ENCODE measurements at places on chromosomes 2 and 18.
A peak's percentile ranks its signal among the peaks of the same experiment; 100 is the strongest.

DNA sequence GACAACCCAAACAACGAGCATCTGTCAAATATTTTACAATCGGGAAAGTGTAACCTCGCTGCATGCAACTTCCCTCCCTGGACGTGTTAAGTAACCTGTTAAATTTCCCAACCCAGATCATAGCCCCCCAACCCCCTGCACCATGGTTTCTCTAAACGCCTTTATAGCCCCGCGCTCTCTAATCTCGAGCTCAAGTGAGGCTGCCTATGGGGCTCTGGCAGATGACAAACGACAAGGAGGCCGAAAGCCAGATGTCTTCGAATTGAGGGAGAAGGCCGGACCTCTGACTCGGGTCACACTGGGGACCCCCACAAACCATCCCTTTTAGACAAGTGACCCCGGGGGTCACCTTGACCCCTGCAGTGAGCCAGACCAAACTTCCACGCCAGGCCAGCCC is 526 bp downstream of the COX7A2L start:
- H3K4me1 ChIP-seq, result peaks cover 10% of the 10 kb centered on the region
- no peaks in the 10 kb centered on the region for H3K27me3 ChIP-seq
- H3K36me3 ChIP-seq, result no peaks in the 10 kb centered on the region
- peak overlapping the region; percentile 97 for H3K27ac ChIP-seq
- no peak for DNase-seq
- peak overlapping the region; percentile 97 for H3K4me3 ChIP-seq

- H3K4me1 ChIP-seq, result no peaks in the 10 kb centered on the region
- H3K27me3 ChIP-seq, result no peaks in the 10 kb centered on the region
- H3K36me3 ChIP-seq, result no peaks in the 10 kb centered on the region
- no peak overlapping the region for H3K27ac ChIP-seq
Observed at GRCh38 chr2:795531-796041, 118.4 kb upstream of the TMEM18 start.

GRCh38 chr2:230658577-230658876 is 54.1 kb upstream of the CAB39 start:
- H3K27ac ChIP-seq, result peak overlapping the region; percentile 91
- no peak for DNase-seq
- H3K4me3 ChIP-seq, result peak overlapping the region; percentile 62
- no peaks in the 10 kb centered on the region for H3K36me3 ChIP-seq
- H3K27me3 ChIP-seq, result no peaks in the 10 kb centered on the region
- H3K4me1 ChIP-seq, result peaks cover 62% of the 10 kb centered on the region

DNA sequence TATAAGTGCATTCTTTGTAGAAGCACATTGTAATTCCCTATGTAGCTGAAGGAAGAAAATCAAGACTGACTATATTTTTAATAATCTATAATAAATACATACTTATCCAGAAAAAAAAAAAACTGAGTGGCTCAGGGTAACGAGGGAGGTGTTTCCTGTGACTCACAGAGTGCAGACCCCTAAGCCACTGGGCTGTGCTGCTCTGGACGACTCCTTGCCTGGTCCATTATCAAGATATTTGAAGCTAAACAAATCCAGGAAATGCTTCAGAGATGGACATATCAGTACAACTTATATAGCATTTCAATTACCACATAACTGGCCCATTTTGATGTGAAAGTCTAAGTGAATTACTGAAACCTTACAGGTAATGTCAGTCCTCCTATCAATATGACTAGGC is 80.6 kb downstream of the PIGN start:
- H3K27ac ChIP-seq, result no peak overlapping the region
- H3K4me3 ChIP-seq, result no peak overlapping the region
- no peaks in the 10 kb centered on the region for H3K36me3 ChIP-seq
- H3K27me3 ChIP-seq, result no peaks in the 10 kb centered on the region

GRCh38 chr2:109365131-109365530 is 236.1 kb downstream of the SH3RF3 start:
- no peaks in the 10 kb centered on the region for H3K4me1 ChIP-seq
- no peak overlapping the region for H3K4me3 ChIP-seq
- H3K27me3 ChIP-seq, result no peaks in the 10 kb centered on the region
- no peak for DNase-seq

DNA sequence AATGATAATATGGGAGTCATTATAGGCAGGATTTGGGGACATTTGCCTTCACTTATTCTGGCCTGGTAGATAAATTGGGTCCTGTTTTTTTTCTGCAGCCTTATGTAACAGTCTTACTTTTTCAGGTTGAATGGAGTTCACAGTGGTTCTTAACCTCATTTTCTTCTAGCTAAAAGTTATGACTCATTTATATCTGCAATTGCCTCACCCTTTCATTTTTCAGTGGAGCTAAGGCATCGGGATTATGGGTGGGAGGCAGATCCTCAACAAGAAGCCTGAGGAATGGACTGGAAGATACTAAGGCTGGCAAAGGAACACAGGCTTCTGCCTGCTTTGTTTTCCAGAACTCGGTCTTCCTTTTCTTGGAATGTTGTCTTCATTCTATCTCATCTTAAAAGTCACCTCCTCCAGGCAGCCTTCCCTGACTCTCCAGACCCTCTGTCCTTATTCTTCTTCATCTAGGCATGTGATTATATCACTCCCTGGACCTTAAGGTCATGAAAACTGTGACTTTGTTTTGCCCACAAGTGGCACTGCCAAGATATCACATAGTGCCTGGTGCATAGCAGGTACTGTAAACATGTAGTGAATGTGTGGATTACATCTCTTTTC is 41.0 kb upstream of the ACSL3 start:
- H3K4me3 ChIP-seq, result no peak overlapping the region
- H3K27me3 ChIP-seq, result no peaks in the 10 kb centered on the region
- no peak for DNase-seq
- H3K4me1 ChIP-seq, result no peaks in the 10 kb centered on the region
- H3K27ac ChIP-seq, result no peak overlapping the region

- no peak overlapping the region for H3K27ac ChIP-seq
- DNase-seq, result no peak
- no peaks in the 10 kb centered on the region for H3K36me3 ChIP-seq
- no peaks in the 10 kb centered on the region for H3K27me3 ChIP-seq
Observed at GRCh38 chr2:72894514-72894913, 7.3 kb downstream of the SPR start.

GRCh38 chr2:175454953-175455389 is 273.5 kb upstream of the ATP5MC3 start:
- H3K4me3 ChIP-seq, result no peak overlapping the region
- H3K27ac ChIP-seq, result no peak overlapping the region
- no peaks in the 10 kb centered on the region for H3K27me3 ChIP-seq
- H3K4me1 ChIP-seq, result no peaks in the 10 kb centered on the region
- DNase-seq, result no peak

GRCh38 chr18:388200-388599 is 112.3 kb downstream of the COLEC12 start:
- 0 out of 2 replicates have a peak, but pooled peaks cover 3% of the 10 kb centered on the region for H3K27me3 ChIP-seq
- no peak for DNase-seq
- no peaks in the 10 kb centered on the region for H3K4me1 ChIP-seq
- no peaks in the 10 kb centered on the region for H3K36me3 ChIP-seq
- no peak overlapping the region for H3K27ac ChIP-seq
- H3K4me3 ChIP-seq, result no peak overlapping the region

DNA sequence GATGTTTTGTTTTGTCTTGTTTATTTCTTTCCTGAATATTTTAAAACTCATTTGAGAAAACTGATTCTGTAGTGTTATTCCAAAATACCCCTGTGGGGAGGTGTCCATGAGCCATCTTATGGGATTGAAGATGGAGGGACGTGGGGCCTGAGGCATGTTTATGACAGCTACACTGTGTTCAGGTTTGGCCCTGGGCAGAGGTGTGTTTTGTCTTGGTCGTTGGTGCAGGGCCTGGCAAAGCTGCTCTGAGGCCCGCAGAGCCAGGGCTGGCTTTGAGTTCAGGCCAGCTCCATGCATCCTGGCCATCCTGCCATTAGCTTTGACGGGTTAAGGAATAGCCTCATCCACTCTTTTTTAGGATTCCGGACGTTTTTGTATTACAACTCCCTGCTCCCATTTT is 68.9 kb downstream of the TMEM18 start:
- no peak overlapping the region for H3K27ac ChIP-seq
- no peaks in the 10 kb centered on the region for H3K27me3 ChIP-seq
- H3K4me1 ChIP-seq, result no peaks in the 10 kb centered on the region
- DNase-seq, result no peak

GRCh38 chr2:162282765-162283425 is 35.6 kb downstream of the IFIH1 start:
- H3K36me3 ChIP-seq, result peaks cover 5% of the 10 kb centered on the region
- no peak for DNase-seq
- no peak overlapping the region for H3K4me3 ChIP-seq
- no peaks in the 10 kb centered on the region for H3K27me3 ChIP-seq
- H3K27ac ChIP-seq, result no peak overlapping the region

DNA sequence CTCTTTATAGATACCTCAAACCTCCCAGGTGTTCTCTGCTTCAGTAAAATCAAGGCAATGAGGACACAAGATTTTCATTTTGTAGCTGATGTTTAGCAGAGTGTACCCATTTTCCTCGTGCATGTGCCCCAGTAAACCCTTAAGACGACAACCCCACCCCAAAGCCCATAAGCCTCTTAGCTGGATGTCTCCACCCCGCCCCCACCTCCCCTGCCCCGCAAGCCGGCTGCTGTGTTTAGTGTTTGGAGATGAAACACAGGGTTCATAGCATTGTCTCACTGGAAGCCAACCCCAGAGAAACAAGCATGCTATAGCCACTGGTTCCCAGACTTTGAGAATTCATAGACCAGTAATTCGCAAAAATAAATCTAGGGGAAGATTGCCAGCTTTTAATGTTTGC is 5.8 kb upstream of the SAG start:
- H3K27me3 ChIP-seq, result no peaks in the 10 kb centered on the region
- H3K4me1 ChIP-seq, result no peaks in the 10 kb centered on the region
- no peak for DNase-seq
- no peak overlapping the region for H3K27ac ChIP-seq
- H3K36me3 ChIP-seq, result 0 out of 2 replicates have a peak, but pooled peaks cover 2% of the 10 kb centered on the region
- H3K4me3 ChIP-seq, result no peak overlapping the region

GRCh38 chr2:158965641-158966040 is 2.8 kb upstream of the TANC1 start:
- H3K4me3 ChIP-seq, result no peak overlapping the region
- no peaks in the 10 kb centered on the region for H3K4me1 ChIP-seq
- DNase-seq, result no peak
- peaks cover 18% of the 10 kb centered on the region for H3K27me3 ChIP-seq
- H3K36me3 ChIP-seq, result no peaks in the 10 kb centered on the region

DNA sequence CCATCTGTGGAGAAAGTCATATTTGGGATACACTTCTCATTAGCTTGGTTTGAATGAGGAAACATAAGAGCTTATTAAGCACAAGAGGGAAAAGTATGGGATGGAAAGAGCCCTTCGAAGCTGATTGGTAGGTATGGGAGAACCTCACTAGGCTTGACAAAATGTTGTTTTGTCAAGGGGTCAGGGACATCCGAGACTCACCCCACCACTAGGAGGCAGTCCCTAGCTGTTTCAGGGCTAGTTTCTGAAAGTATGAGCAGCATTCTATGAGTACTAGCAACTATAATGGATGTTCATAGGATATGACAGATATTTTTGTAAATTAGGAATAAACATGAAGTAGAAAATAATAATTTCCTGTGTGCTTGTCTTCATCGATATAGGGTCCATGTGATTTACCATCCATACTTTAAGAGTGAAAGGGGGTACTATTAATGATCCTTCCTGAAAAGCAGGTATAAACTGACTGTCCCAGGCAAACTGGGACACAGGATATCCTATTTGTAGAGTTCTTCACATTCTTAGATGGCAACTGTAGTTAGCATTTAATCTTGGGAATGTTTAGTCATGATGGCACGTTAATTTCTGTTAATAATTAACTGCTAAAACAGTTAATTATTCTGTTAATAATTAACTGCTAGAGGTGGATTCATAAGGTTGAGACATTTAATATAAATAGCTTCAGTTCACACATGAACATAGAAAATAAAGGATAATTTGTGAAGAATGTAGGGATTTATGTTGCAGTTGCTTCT is 28.4 kb downstream of the OTX1 start:
- no peak for DNase-seq
- no peaks in the 10 kb centered on the region for H3K36me3 ChIP-seq
- H3K4me3 ChIP-seq, result no peak overlapping the region
- H3K27ac ChIP-seq, result no peak overlapping the region
- H3K27me3 ChIP-seq, result no peaks in the 10 kb centered on the region

DNA sequence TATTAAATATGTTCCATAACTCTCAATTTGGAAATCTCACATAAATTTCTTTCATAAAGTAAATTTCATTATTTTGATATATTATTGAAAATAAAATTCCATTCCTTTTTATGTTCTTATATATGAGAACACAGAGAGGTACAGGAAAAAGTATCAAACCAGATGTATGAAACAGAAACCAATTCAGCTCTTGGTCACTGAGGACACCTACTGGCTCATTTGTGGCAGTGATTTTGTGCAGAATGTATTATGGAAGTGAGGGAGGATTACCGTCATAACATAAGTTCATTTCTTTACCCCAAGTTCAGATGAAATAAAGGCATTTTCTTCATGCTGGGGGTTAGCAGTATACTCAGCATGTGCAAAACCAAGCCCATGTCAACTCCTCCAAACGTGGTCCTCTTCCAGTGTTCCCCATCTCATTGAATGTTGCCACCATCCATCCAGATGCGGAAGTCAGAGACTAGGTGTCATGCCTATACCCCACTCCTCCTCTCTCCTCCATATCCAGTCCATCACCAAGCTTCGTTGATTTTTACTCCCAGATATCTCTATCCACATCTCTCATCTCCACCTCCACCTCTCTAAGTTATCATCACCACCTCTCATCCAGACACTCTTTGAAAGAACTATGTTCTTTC is 41.7 kb upstream of the MALL start:
- no peaks in the 10 kb centered on the region for H3K27me3 ChIP-seq
- no peak overlapping the region for H3K27ac ChIP-seq
- H3K4me1 ChIP-seq, result no peaks in the 10 kb centered on the region
- DNase-seq, result peak; percentile 8
- no peak overlapping the region for H3K4me3 ChIP-seq

DNA sequence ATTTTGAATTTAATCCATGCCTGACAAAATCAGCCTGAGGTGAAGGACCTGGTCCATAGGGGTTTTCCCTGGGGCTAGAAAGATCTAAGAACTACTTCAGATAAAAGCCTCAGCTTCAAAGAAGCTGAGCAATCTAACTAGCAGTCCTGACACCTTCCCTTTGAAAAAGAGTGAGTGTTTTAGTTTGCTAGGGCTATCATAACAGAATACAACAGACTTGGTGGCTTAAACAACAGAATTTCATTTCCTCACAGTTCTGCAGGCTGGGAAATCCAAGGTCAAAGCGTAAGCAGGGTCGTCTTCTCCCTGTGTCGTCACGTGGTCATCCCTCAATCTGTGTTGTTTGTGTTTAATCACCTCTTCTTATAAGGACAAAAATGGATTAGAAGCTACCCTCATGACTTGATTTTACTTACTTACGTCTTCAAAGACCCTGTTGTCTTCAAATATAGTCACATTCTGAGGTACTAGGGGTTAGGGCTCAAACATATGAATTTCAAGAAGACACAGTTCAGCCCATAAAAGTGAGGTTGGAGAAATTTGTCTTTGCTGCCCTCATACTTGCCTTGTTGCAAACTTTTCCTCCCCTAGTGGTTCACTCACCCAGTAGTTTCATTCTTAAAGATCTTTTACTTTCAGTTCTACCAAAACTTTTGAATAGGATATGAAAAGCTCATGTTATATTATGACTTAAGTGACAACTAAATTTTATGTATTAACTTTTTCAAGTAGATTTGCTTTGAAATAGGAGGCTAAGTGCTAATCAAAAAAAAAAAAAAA is 673.8 kb downstream of the ARHGAP15 start:
- H3K4me1 ChIP-seq, result peaks cover 9% of the 10 kb centered on the region
- no peaks in the 10 kb centered on the region for H3K36me3 ChIP-seq
- peak overlapping the region; percentile 63 for H3K27ac ChIP-seq

- no peak overlapping the region for H3K4me3 ChIP-seq
- no peaks in the 10 kb centered on the region for H3K27me3 ChIP-seq
Observed at GRCh38 chr2:68574202-68574791, 69.1 kb upstream of the PROKR1 start.

GRCh38 chr2:231047274-231047922 is 9.3 kb upstream of the PSMD1 start:
- no peak overlapping the region for H3K4me3 ChIP-seq
- H3K27ac ChIP-seq, result no peak overlapping the region
- DNase-seq, result no peak
- H3K4me1 ChIP-seq, result peaks cover 2% of the 10 kb centered on the region
- H3K27me3 ChIP-seq, result peaks cover 2% of the 10 kb centered on the region
